Stimulated activated CD4-positive, alpha-beta T cell treated with anti-CD3 and anti-CD28 coated beads, Interleukin-1b, Interleukin-23, amount 100 ng/mL, for 24 hours (primary cell): ENCODE measurements at places on chromosomes 4 and X.

DNA sequence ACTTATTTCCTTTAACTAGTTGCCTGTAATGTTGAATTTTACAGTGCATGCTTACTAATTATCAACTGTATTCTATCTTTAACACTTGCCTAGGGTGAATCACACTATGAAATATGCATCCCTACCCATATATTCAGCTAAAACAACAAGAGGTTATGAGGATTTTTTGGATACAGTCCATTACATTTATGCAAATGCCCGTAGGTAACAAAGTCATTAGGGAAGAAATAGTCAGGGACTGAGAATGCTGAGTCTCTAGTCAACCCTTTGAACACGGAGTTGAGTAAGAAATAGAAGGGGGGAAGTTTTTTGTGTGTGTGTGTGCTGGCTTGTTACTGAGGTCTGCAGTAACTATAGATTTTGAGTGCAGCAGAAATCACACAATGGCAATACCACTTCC lies 26.1 kb upstream of the CBLL2 start:
- no peak for DNase-seq

DNA sequence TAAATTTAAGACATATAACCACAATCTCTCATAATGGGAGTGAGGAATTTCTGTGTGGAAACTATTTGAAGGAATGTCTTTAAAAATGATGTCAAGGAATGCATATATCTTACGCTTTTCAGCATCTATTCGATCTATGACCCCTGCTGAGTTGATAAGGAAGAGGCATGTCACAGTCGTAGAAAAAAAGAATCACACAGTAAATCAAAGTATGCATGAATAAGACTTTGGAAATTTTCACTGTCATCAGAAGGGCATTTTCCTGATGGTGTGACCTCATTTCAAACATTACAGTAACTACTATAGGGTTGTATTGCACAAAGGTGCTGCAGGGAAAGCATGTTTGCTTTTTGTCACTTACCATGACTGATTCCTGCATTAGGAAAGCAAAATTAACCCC lies 41.5 kb downstream of the REELD1 start:
- no peak for DNase-seq

DNA sequence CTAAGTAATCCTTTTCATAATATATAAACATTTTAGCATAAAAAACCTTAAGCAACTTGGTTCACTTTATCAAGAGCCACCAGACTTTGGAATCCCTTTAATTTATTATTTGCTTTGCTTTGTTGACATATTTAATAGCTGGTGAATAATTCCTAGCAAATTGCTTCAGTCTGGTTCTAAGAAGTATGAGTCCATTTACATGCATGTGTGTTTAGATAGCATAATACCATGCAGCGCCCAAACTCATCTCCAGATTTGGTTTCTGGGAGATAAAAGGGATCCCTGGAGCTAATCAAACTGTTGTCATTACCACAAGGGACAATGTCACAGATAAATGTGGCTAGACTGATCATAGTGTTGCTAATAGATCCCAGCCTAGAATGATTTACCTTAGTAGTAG lies 111.8 kb downstream of the TMEM144 start:
- DNase-seq: no peak

- DNase-seq: no peak
Measured at GRCh38 chr4:139849219-139849618, 183.6 kb downstream of the MGST2 start.

DNA sequence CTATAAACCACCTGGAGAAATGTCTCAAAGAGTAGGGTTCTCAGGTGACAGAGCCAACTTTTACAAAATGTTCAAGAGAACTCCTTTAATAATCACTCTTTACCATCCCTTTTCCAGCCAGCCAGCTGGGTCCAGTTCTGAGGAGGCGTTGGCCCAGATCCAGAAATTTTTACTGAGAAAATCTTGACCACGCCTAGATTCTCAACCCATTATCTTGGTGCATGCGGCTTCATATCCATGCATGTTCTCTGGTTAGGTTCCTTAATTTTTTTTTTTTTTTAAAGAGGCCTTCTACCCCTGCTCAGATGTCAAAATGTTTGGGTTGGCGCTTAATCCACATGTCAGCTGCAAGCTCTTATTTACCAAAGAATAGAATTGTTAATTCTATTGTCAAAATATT lies 12.0 kb upstream of the MAP7D2 start:
- DNase-seq: no peak
